ENCODE measurements at places on chromosomes 7 and 10.
A peak's percentile ranks its signal among the peaks of the same experiment; 100 is the strongest.

DNA sequence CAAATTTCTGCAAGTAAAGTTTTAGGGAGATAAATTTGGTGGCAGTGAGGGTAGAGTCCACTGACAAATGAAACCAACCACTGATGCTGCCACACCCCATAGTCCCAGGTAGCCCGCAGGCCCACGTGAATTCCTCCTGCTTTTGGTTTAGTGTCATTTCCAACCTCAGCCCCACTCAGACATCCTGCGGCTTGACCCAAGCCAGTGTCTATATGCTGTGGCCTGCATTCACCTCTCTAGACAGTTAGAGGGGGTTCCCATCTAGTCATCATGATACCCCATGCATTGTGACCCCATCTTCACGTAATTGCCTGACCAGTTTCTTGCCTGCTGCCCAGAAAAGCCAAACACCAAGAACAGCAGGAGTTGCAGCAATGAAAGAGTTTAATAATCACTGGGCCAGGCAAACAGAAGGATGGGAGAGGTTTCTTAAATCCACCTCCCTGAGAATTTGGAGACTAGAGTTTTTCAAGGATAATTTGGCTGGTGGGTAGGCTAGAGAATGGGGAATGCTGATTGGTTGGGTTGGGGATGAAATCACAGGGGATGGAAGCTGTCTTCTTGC, 332.0 kb upstream of the GALNT17 start:
- DNase-seq = no peak

DNA sequence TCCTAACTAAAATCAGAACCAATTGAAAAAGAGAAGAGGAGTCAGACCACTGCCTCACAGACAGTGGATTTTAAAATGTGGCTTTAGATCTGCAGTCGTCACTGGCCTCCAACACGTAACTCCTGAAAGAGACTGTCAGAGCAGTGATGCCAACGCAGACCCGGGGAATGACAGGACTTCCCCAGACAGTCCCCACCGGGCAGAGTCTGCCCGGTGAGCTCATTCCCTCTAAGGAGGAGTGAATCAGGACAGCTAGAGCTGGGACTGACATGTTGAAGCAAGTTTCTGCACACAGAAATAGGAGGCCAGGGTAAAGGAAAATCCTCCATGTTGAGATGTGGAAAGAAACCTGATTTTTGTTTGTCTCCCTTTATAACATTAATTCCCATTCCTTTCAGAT, 105.0 kb downstream of the TES start:
- no peak for DNase-seq

GRCh38 chr7:91270372-91270771, 6.1 kb downstream of the FZD1 start:
- no peak for DNase-seq

- no peak for DNase-seq
Observed at GRCh38 chr10:106499448-106499847, 665.1 kb downstream of the SORCS1 start.

DNA sequence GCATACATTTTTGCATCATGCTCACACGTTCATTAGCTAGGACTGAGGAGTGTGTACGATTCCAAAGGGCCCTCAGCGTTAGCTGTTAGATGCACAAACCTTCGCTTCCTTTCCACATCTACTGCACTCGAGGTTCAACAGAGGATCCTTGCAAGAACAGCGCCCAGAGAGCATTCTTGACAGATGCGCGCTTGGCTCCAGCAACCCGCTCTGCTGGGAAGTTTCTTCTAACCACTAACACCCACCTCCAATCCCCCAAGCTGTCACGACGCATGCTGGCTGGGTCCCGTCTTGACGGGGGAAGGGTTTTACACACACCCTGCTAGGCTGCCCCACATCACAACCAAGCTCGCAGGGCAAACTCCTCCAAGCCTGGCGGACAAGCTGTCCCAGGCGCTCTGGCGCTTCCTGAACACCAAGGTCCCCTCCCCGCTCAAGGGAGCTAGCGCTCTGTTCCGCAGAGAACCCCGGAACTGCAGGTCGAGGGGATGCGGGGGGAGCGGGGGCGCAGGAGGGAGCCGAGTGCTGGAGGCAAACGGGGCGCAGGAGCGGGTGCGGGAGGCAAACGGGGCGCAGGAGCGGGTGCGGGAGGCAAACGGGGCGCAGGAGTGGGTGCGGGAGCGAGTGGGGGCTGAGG, 653 bp upstream of the ADRB1 start:
- peak; percentile 46 for DNase-seq

DNA sequence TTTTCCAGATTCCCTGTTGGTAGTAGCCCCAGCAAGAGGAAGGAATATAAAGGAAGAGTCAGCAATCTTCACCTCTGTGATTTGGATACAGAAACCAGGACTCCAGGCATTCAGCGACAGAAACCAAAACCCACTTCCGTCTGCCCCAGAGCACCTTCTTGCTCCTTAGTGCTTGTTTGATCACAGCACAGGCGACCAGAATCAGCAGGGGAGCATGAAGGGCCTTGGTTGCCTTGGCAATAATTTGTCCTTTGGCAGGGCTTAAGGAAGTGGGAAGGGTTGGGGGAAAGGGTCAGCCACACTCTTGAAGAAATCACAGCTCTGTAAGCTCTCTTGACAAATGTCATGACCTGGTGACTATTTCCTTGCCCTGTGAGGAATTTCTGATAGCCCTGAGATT, 379.6 kb downstream of the OTUD1 start:
- DNase-seq = no peak

DNA sequence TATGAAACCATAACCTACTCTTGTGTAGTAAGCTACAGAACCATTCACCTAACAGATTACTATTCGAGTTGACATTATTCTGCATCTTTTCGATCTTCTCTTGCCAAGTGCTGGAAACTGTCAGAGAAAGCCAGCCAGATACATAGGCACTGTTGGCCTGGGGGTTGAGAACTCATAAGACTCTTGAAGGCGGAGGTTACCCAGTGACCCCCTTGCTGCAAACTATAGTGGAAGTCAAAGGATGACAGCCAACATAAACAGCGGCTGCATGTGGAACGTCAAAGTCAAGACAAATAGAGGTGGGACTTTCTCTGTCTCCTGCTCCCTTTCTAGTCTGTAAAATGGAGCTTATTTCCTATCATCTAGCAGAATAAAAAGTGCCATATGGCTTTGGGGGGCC, 394.2 kb downstream of the LRMDA start:
- DNase-seq = no peak

DNA sequence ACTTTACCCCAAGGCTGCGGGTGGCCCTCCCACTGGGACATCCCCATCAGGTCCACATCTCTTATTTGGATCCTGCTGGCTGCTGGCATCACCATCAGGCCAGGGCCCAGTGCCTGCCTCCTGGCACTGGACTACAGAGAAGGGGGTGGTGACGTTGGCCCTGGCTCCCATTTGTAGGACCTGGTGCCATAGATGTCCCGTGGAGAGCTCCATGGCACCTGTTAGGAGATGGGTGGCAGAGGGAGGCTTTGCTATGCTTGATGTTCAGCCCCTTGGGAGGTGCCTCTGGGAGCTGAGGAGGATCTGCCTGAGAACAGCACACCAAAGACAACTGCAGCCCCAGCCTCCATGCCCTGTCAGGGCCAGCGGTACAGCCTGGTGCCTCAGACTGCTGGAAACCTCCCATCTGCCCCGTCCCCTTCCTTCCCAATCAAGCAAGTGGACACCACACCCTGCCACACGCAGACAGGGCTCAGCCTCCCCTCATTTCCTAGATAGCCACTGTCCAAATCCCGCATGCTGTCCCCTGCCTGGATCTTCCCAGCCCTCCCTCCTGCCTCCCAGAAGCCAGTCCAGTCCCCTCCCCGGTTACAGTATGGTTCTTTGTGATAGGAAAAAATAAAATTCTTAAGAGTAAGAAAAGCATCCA, 230.0 kb upstream of the GRB10 start:
- no peak for DNase-seq

- DNase-seq = no peak
Observed at GRCh38 chr10:1754506-1755153, 17.3 kb upstream of the ADARB2 start.

- DNase-seq = no peak
Observed at GRCh38 chr7:115678086-115678982, 352.2 kb downstream of the TFEC start.

- DNase-seq = no peak
Observed at GRCh38 chr10:11882646-11883375, 59.7 kb downstream of the PROSER2 start.

- no peak for DNase-seq
Observed at GRCh38 chr10:122113945-122114747, 125.2 kb downstream of the TACC2 start.

DNA sequence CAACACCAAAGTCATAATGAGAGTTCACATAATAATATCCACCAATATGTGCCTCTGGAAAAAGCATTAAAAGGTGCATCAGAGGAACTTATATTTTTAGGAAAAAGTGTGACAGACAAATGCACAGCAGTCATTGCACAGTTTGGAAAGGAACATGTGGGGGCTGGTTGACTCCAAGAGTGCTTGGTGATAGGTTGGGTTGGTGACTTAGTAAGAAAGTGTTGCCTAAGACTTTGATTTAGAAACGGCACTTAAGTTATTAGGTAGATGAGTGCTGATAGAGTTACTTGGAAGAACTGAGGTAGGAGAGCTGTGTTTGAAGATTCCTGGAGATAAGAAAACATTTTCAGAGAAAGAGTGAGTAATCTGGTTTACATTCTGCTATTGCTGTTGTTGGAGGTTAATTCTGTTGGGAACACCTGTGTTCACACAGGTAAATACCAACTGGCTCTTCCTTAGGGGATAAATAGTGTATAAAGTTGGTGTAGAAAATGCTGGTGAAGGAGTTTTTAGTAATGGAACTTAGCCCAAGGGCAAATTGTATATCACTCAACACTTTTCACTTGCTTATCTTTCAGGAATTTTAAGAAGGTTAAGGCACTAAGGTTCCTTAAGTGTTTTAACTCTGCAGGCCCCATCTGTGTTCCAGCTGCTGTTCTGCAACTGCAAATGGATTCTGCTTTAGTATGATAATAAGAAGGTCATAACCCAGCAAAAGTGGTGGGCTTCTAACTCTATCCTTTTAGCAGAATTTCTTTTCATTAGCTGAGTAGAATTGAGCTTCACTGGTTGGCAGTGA, 196.1 kb downstream of the NSUN6 start:
- DNase-seq = no peak

GRCh38 chr10:60974463-60975149, 30.6 kb upstream of the RHOBTB1 start:
- no peak for DNase-seq

DNA sequence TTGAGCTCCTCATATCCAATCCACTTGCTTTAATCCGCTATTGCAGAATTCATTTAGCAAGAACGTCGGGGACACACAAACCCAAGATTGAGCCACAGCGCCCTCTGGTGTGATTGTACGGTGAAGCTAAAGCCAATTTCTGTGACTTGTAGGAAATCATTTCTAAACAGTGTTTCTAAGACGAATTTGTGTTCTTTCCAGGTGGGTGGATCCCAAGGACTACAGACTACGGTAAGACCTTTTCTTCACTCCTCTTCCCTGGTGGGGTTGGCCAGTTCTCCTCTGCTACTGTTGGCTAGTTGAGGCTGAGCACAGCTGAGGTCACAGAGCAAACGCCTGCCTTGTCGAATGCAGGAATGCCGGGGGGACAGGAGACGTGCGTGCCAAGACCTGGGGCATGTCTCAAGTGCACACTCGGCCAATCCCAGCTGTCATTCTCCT, 5.2 kb downstream of the DMBT1 start:
- DNase-seq = peak; percentile 77

DNA sequence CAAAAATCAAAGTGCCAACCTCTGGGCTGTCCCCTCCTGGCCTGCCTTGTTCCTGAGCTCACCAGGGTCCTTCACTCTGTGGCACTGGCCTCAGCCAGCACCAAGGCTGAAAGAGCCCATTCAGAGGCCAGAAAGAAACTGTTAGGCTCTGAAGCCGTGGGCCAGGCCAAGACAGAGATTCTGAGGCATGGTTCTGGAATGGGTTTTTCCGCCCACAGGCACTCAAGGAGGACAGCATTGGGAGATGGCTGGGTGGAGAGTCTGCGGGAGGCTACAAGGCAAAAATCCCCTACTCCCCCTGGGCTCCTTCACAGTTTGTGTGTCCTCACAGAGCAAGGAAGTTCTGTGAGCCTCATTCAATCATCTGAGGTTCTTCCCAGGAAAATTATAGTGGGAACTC, 31.7 kb downstream of the GRIFIN start:
- DNase-seq = no peak

- no peak for DNase-seq
Observed at GRCh38 chr10:98307916-98308541, 40.0 kb upstream of the LOXL4 start.

DNA sequence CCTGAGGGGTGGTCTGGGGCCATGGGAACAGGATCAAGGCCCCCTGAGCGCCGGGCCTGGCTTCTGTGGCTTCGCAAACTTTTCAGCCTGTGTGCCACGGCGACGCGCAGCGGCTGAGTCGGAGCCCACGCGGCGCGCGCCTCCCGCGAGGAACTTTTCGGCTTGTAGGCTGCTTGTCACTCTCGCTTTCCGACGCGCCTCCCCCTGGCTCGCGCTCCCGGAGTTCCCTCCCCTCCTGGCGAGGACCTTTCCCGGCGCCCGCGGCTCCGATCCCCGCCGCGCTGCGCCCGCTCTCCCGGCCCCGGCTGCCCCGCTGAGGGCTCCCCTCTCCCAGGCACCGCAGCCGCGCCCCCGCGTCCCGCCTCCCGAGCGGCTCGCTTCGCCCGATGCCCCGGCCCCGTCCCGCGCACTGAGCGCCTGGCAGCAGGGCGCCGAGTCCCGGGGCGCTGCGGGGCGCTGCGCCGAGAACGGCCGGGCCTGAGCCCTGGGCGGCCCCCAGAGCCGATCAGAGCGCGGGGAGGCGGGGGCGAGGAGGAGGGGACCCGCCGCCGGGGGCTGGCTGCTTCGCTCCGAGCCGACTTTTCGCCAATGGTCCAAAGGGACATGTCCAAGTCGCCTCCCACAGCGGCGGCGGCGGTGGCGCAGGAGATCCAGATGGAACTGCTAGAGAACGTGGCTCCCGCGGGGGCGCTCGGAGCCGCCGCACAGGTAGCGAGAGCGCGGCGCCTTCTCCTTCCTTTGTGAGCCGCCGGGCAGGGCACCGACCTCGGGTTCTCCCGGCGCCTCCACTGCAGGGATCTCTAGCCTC, at the start of gene CACNB2:
Gene CACNB2, plus strand, starts transcription at position 276 of the 808 bp plus-strand sequence.
- no peak for DNase-seq

DNA sequence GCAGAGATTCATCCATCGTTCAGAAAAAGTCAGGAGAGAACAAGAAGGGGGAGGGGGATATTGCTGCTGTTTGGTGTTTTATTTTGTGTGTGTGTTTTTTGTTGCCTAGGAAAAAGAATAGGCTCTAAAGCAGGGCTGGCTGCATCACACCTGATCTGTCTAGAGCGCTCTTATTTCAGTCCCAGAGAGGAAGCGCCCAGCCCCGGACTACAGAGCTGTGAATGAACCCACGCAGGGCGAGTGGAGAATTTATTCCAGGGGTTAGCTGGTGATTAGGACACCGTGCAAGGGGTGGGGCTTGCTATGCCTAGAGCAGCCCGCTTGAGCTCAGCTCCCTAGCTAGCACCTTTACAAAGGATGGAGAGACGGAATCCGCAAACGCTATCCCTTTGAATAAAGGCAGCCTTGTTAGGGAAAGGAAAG, 621 bp upstream of the FAM13C start:
- DNase-seq = no peak
